ENCODE measurements at places on chromosomes 7 and 10.

GRCh38 chr7:123581162-123581459 lies 20.5 kb upstream of the ASB15 start:
- DNase-seq, result no peak

DNA sequence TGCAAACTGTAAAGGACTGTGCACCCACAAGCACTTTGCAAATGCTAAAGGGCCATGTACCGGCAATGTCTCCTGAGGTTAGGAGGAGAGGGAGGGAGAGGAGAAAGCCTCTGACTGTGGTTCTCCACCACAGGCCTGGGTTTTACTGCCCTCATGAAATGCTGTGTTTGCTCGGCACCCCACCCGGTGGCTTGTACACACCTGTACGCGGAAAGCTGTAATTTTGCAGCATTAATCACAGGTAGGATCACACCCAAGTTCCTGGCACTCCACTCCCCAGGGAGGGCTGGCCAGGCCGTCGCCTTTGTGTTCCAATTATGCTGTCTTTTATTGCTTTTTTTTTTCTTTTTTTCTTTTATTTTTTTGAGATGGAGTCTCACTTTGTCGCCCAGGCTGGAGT lies 78.5 kb upstream of the MYL10 start:
- DNase-seq, result no peak

DNA sequence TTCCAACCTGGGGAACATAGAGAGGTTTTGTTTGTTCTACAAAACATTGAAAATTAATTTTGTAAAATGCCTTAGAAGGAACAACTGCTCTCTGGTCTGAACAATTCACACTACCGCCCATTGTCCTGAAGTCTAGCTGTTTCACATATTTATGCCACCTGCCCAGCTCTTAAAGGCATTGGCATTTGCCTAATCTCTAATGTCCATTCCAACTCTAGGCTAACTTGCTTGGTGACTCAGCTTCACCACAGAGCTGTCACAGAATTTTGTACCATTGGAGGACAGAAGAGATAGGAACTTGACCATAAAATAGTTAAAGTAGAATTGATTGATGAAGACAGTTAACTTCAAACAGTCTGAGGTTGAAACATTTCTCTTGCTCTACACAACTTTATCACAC lies 53.5 kb upstream of the PPP1R17 start:
- no peak for DNase-seq

DNA sequence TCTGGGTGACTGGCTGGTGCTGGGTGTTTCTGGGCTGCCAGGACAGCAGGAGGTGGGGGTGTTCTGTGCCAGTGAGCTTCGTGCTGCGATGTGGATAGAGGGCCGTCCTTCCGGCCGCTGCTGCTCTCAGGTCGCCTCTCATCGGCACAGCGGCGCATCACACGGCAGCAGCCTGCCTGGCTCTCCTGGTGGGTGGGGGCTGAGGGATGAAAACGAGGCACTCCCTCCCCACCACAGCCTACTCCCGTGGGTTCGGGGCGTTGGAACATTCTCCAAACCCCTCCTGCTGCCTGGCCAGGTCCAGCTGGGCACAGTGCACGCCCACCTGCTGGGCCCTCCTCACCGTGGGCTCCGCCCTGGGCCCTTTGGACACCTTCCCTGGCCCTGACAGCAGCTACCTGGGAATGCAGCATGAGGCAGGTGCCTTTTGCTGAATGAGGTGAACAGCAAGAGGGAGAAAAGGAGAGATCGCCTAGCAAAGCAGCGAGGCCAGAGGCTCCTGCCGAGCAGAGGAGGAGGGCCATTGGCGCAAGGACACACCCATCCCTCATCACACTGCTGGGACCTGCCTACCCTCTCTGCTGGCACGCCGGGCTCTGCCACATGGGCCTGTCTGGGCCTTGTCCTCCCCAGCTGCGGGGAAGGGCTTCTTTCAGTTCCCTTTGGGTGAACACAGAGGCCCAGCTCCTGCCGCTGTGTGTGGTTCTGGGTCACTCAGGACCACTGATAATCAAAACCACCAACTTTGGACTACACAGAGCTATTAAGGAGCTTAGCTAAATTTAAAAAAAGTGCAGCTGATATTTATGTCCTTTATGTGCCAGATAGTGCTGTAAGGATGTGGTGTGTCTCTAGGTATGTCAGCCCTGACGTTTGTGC lies 33.4 kb downstream of the INPP5A start:
- DNase-seq, result no peak

DNA sequence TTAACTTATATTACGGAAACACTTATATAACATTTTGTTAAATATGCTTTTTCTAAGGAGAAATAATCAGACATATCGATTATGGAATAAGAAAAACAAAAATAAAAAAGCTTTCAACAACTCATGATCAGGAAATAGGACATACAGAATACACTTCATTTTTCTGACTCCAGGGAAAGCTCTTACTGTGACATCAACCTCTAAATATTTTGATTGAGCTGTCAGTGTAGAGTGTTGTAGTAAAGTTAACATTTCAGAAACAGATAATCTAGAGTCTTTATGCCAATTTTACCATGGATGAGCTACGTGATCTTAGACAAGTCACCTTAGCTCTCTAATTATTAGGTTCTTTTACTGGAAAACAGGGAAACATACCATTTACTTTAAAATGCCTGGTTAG lies 218.9 kb upstream of the SORCS1 start:
- DNase-seq, result no peak

- no peak for DNase-seq
Measured at GRCh38 chr10:69047111-69047832, 40.6 kb upstream of the SRGN start.

DNA sequence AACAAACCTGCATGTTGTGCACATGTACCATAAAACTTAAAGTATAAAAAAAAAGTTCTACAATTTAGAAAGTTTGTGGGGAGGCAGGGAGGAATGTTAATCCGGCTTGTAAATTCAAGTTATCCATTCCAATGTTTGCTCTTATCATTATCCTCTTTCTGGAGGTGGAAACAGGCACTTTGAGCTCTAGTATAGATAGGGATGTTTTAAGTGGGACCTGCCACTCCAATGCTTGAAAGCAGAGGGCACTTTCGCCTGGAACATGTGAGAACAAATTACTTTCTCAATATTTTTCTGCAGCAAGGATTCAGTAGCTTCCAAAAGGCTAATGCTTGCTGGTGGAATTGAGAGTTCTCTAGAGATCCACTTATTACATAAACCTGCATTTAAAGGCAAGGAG lies 45.6 kb downstream of the FEZF1 start:
- no peak for DNase-seq

DNA sequence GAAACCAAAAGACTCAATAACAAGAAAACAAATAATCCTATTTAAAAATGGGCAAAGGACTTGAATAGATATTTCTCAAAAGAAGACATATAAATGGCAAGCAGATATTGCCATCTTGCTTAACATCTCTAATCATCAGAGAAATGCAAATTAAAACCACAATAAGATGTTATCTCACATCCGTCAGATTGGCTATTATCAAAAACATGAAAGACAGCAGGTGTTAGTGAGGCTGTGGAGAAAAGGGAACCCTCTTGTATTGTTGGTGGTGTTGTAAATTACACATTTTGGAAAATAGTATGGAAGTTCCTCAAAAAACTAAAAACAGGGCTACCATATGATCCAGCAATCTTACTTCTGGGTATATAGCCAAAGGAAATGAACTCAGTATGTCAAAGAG lies 25.7 kb downstream of the OPALIN start:
- no peak for DNase-seq

DNA sequence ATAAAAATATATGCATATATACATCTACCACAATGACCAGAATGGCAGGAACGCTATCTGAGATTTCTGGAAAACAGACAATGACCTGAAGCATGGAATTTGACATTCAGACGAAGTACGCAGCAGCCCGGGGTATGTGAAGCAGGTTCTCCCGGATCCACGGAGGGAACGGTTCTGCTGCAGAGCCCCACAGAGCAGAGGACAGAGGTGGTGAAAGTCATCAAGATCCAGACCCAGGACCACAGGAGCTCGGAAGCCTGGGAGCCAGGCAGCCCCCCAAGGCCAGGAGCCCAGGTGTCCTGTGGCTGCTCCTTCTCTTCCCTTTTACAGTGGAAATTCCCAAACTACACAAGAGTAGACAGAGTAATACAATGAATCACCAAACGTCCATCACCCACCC lies 42.1 kb upstream of the DNAAF5 start:
- DNase-seq, result no peak

DNA sequence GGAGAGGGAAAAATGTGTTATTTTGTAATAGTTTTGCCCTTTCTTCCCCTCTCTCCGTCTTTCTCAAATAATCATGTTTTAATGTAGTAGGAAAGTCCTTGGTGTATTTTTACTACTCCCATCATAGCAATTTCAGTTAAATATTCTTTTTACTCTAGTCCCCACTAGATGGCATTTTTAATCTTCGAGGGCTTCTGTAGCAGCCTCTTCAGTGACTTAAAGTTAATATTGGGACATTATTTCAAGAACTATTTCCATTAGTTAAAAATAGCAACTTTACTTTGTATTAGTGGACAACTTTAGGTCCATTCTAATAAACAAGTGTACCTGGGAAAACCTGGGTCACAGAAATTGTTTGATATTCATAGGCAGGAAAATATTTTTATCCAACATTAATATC lies 23.0 kb downstream of the EDRF1 start:
- no peak for DNase-seq

GRCh38 chr10:22934726-22935125 lies 6.9 kb downstream of the ARMC3 start:
- DNase-seq, result no peak

- DNase-seq, result no peak
Measured at GRCh38 chr10:110827410-110827809, 44.3 kb upstream of the PDCD4 start.

DNA sequence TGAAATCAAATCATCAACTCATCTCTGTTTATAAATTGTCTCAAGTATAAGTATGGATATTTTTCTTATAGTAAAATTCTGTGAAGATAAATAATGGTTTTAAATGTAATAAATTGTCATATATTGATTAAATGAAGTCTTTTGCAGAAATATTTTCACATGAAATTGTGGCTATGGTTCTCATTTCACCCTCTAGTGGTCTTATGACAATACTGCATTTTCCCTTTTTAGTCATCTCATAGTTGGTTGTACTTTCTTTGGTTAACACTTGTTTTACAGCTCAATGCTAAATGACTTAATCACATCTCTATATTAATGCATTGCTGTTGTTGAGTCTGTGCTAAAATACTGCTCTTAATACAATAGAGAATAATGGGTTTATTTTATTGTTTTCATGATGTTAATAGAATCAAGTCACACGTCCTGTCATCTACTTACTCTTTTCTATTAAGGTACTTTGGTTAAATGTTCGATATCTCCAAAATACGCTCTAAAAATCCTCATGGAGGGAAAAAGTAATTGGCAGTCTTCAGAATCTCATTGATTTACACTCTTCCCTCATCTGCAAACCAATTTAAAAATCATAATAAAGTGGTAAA lies 38.0 kb upstream of the CACNA2D1 start:
- no peak for DNase-seq

DNA sequence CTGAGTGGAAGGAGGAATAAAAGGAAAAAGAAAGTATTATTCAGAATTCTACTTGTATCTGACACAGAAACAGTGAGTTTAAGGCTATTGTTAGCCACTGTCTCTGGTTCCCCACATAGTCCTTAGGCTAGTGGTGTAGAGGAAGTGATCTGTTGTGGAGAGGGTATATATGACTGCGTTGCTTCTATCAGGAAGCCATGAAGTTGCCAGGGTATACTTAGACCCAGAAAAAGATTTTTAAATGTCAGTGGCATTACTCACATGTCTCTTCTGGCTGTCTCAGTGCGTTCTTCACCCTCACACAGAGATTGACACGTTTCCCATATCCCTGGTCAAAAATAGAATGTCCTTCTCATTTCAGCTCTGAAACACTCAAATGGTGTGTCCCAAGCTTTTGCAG lies 72.7 kb downstream of the SEM1 start:
- DNase-seq, result no peak

GRCh38 chr10:30493609-30494530 lies 59.9 kb downstream of the MAP3K8 start:
- DNase-seq, result peak; percentile 18

- DNase-seq, result no peak
Measured at GRCh38 chr10:14302035-14302434, 28.7 kb downstream of the FRMD4A start.

GRCh38 chr10:44206127-44206818 lies 178.6 kb downstream of the CXCL12 start:
- no peak for DNase-seq

- DNase-seq, result peak; percentile 78
Measured at GRCh38 chr7:114922026-114922651, at the start of gene MDFIC. Gene MDFIC, plus strand, starts transcription at chr7:114922094. Its CDS starts 940 bp downstream, at chr7:114923034.

DNA sequence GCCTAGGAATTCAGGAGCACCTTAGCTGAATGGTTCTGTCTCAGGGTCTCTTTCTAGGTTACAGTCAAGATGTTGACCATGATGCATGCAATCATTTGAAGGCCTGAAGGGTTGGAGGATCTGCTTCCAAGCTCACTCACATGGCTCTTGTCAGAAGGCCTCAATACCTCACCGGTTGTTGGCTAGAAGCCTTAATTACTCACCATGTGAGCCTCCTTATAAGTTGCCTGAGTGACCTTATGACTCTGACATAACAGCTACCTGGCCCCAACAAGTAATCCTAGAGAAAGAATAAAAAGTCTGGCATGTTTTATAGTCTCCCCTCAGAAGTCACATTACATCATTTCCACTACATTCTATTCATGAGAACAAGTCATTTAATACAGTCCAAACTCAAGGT lies 3.4 kb upstream of the C1GALT1 start:
- DNase-seq, result peak; percentile 19

DNA sequence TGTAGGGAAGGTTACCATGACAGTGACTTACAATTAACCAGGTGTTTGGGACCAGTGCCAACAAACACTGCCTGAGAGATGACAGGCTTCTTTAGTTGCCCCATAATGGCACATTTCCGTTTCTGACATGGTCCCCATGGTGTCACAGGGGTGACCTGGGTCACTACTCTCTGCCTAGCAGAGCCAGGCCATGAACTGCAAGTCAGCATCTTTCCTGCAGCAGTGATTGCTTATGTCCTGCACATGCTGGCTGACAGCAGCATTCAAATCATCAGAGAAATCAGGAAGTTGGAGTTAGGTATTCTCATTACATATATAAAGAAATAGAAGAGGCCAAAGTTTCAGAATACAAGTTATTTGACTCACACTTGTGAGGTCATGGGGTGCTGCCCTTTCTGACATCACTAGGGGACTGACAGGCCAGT lies 47.1 kb upstream of the ZNRF2 start:
- no peak for DNase-seq

DNA sequence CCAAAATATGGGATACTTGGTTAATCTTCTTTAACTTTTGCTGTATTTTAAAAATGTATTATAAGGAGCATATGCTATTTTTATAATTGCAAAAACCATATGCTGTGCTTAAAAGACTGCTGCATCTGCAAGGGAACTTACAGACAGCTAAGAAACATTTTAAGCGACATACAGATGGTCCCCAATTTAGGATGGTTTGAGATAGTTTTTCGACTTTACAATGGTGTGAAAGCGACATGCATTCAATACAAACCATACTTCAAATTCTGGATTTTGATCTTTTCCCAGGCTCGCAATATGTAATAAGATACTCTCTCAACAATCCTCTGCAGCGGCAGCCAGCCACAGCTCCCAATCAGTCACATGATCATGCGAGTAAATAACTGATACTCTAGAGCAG lies 73.2 kb downstream of the SHTN1 start:
- no peak for DNase-seq
